ENCODE measurements at places on chromosomes 7 and 10. TPM values are rescaled to one million over a fixed set of nuclear protein-coding genes. Genes with fewer than 3 reads are reported as not detected.

The PRSS37 gene
- polyA plus RNA-seq: not detected

The NXPH1 gene
- polyA plus RNA-seq: not detected

DNA sequence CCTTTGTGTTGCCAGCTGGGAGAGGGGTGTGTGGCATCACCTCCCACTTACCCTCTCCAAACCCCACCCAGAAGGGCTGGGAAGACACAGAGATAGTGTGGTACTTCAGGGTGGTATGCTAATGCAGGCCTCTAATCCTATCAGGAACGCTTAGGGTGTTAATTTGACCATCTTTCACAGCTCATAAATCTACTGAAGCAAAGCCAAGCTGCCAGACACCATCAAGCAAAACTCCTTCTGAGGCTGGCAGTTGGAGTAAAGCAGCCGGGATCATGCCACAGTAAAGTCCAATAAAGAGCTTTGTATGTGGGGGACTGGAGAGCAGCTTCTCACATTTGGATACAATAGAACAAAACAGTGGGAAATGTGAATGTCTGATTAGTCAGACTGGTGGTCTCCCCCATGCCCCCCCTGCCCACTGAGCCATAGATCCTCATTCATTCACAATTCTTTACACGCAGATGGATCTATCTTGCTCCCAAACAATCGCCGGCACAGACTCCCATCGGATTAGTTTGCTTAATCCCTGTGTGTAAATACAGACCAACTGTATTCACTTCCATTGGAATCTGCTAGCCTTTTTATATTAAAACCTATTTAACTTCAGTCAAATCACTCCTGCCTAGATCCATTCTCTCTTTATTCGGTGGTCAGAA, 29.6 kb downstream of the FGFBP3 start:
- DNase-seq: no peak

GRCh38 chr10:49679480-49679893, at the start of gene C10orf53:
Gene C10orf53 (plus strand): TSS chr10:49679651. CDS start chr10:49679698, 47 bp downstream.
- DNase-seq: no peak

DNA sequence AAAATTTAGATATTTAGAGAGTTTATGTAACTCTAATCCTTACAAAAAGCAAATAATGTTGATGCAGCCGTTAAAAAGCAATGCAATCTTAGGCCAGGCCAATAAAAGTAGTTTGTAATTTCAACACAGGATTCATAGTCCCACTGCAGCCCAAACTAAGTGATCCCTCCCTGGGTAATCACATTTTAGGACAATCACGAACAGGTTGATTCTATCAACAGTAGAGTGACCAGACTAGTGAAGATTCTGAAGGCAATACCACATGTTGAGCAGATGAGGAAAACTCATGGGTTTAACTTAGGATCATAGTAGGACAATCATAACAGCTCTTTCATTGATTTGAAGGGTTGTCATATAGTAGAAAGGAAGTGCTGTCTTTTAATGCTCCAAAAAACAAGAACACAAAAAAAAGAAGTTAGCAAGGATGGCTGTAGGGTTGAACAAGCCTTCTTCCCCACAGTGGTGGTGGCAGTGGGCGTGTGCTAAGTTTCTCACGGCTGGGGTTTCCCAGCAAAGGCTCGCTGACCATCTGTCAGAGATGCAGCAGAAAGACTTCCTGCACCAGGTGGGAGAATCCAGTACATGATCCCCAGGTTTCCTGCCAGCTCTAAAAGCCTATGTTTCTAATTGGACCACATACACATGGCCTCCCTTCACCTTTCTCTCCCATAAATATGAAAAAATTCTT, 212.2 kb downstream of the CHRM2 start:
- no peak for DNase-seq
